ENCODE measurements at places on chromosomes 16 and 17.

DNA sequence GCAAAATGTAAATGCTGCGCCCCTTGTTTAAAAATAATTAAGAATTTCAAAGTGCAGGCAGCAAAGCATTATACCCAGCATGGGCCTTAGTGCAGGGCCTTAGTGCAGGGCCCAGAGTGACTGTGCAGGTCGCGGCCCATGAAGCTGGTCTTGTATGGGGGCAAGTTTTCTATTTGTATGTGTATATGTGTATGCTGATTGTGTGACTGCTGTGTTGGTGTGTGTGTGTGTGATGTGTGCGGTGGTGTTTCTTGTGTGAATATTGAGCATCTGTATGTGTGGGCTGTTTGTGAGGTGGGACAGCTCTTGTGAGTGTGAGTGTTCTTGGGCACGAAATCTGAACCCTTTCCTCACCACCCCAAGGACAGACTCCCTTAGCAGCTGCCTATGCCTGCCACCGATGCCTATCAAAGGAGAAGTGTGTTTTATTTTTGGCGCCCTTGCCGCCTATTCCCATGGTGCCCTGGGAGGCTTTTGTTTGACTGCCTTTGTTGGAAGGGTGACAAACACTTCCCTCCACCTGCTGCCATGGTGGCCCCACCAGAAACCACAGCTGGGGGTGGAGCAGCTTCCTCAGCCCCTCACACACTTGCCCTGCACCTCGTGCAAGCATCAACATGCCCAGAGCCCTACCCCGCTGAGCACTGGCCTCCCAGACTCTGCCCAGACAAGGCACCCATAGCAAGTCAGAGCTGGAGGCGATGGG, 18.0 kb downstream of the CCR7 start:
- DNase-seq: no peak

DNA sequence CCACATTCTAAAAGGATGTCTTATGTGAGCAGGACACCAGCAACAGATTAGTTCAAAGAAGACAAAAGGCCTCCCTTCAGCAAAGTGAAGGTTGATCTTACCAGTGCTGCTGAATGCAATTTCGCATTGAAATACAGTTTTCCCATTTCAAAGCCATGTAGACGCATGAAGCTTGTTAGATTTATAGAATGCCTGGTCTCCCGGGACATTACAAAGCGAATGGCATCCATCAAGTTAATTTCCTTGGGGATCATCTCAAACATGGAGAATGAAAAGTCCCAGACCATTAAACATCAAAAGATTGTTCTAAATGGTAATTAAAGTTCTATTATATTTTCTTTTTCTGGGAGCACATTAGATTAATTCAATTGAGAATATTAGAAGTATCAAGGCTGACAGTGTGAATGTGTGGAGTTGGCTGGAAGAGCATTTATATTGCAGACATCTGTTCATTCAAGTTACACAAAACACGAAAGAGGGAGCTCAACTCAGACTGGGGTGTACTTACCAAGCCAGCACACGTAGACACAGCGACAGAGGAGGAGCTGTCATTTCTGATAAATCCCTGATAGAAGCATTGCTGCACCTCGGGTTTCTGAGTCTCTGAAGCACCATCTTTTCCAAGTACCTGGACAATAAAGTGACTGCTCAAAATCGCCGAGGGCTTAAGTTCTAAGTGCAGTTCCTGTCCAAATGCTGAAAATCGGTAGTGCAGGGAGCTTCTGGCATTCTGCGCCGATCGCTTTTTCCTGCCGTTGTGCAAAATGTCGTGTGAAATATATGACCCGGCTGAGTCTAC, 3.8 kb downstream of the ADAMTS18 start:
- DNase-seq: no peak

GRCh38 chr17:13557077-13557476, 44.7 kb downstream of the HS3ST3A1 start:
- DNase-seq: no peak

DNA sequence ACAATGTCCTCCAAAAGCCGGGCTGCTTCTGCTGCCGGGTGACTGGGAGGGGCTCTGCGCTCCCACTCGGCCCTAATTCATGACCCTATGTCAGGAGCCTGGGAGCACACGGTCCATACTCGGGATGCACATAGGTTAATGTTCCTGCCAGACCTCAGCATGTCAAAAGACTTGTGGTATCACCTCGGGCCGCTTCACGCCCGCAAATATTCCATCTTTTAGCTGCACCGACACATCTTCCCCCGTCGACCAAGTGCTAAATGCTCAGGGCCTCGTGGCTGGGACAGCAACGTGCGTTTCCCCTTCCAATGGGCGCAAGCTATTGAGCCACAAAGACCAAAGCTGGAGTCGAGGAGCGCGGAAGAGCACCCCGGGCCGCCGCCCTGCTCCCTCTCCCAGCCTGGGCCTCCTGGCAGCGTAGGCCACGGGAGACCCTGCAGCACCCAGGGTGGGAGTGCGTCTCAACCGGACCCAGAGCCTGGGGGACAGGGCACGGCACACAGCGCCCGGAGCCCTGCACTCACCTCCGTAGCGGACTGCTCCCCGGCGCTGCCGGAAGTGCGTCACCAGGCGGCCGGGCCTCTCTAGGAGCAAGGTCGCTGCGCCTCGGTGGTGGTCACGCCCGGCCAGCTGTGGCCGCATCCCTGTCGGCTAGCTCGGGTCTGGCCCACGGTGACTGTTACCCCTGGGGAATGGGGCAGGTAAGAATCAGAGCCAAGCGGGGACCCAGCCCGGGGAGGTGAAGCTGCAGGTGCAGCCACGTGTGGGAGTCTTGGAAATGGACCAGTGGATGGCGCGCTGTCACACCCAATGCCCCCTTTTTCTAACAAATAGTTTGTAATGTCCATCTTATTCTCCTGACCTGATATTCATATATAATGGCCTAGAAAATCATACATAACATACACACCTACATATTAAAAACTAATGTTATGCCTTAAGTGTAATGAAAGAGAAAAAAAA, at the start of gene ZNF23:
Gene ZNF23, minus strand, starts transcription at position 562 of the 963 bp plus-strand sequence. CDS start 5,451 bp downstream, outside the sequence.
- peak; percentile 91 for DNase-seq

DNA sequence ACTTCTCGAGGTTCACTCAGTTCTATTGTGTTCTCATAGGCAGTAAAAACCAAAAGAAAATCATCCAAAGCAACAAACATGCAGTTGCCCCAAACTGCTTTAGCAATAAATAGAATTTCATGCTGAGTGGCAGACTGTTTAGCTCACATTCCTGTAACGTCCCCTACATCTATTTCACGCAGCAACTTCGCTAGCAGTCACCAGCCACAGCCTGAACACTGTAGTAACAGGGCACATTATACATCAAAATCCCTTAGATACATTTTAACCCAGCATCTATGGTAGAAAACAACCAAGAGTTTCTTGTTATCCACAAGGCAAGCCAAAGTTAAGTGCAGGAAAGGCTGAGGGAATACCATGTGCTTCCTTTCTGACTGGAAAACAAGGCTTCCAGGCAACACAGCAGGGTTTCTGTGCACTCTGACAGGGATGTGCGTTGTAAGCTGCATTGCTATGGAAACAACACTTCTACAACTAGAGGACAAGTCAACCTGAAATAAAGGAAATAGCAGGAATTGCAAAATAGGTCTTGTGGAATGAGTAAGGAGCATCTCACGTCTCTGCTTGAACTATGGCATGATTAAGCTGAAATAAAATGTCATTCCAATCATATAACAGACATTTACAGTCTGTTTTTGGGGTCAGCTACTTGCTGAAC, 55.4 kb downstream of the CFDP1 start:
- no peak for DNase-seq

DNA sequence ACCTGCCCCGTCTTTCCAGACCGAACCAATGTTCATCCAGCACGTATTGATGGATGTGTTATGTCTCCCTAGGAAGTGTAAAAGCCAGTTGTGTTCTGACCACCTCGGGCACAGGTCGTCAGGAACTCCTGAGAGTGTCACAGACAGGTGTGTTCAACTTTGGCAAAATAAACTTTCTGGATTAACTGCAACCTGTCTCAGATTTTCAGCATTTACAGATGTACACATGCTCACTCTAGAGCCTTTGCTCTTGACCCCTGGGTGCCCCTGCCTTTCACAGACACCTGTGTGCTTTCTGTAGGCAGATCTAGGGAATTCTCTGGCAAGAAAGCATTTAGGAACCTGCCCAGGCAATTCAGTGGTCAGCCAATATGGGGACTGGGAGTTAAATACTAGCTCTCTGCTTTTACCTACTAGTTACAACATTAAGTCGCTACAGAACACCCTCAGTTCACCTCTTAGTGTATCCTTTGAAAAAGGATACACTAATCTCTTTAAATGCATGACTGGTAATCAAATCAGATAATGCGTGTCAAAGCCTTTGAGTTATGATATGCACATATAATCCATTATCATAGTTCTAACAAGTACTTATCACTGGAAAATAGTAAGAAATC, 188.9 kb downstream of the CPPED1 start:
- DNase-seq: no peak

DNA sequence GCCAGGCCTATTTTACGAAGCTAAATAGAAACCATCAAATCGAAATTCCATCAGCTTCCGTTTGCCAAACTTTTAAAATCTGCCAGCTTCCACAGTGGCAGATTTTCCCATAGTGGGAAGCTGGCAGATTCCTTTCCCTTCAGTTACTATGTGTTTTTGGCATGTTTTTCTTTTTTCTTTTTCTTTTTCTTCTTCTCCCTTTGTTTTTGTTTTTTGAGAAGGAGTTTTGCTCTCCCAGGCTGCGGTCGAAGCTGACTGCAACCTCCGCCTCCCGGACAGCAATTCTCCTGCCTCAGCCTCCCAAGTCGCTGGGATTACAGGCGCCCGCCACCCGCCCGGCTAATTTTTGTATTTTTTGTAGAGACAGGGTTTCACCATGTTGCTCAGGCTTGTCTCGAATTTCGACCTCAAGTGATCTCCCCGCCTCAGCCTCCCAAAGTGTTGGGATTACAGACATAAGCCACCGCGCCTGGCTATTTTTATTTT, 684 bp upstream of the CWC25 start:
- DNase-seq: no peak

All from Right ventricle myocardium superior (tissue), 1 donor.